Cardiac muscle cell (in vitro differentiated cells and primary cell): ENCODE measurements at places on chromosomes 4 and X. TPM values are rescaled to one million over a fixed set of nuclear protein-coding genes. Genes with fewer than 3 reads are reported as not detected.

DNA sequence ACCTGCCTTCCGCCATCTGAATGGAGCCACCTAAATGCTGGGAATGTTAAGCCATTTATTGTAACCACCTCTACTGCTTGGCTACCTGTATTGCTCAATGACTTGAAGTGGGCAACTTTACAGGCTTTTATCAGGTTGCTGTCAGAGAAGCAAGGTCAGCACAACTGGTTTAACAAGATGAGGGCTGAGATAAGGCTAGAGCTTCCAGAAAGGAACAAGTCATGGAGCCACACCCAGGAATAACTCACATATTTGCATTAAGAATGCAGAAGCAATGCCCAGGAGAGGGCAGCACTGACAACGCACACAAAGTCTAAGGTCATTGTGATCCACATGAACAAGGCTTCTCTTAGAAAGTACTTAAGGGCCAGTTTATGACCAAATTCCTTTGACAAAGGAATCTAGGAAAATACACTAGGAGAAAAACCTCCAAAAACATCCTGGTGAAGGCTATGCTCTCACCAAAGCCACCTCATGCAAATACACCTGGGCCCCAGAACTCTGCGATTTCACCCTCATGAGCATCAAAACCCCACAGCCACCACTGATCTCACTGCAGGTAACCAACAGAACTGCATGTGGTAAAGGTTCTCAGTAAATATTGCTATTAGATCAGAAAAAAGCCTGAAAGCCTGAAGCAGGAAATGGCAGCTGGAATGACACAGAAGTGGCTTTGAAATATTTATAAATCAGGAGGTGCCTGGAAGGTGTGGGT is 15.0 kb upstream of the STS start:
- DNase-seq, result peak; percentile 66

GRCh38 chrX:39955625-39956024 is 142.1 kb downstream of the BCOR start:
- DNase-seq, result no peak

- DNase-seq, result no peak
These were observed 68.8 kb downstream of the NPY1R start for GRCh38 chr4:163263606-163264005.

DNA sequence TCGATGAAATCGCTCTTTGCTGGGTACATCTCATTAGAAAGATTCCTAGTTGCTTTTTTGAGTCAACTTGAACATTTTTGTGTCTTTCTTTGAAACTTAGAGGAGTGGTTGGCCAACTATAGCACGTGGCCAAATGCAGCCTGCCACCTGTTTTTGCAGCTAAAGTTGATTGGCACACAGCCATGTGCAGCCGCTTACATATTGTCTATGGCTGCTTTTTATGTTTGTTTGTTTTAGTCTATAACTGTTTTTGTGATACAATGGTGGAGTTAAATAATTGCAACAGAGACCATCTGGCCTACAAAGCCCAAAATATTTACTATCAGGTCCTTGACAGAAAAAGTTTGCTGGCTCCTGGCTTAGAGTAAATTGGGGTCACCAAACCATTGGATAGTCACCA is 86.3 kb downstream of the CLCN4 start:
- DNase-seq, result no peak

- DNase-seq, result no peak
These were observed 759.0 kb downstream of the ADGRL3 start for GRCh38 chr4:61959087-61959486.

- no peak for DNase-seq
These were observed 4.0 kb downstream of the LONRF3 start for GRCh38 chrX:118978451-118978850.

DNA sequence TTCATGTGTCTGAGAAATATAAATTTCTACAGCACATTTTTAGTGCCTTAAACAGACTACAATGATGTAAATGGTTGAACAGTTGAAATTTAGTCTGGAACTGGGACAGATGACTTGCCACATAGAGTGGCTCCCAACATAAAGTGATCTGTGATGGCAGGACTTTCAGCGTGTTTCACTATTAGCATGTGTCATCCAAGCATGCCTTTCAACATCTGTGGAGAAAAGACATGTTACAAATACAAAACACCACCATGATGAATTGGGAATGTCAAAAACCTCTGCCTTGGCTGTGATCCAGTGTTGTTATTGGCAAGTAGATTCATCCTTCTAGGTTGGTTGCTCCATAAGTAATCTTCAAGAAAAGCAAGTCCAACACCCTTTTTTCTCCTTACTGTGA is 348.7 kb downstream of the MAPK10 start:
- DNase-seq, result peak; percentile 94

DNA sequence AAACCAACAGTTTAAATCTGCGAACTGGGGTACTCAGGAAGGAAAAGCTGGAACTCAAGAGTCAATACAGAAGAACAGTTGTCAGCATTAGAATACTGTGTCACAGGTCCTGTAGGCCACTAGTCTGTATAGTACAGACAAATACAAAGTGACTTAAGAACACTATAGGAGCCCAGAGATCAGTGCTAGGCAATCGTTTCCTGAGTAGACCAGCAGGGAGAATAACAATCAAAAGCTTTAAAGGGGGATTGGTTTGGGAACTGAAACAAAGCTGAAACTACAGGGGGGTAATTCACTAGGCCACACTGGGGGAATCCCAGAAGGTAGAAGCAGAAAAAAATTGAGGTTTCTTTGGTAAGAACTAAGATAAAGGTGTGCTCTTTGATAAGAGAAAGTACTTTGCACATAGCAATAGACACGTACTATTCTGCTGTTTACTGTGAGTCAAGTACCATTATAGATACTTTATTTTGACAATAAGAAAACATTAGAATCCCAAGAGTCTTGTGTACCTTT is 339.7 kb downstream of the PCDH19 start:
- DNase-seq, result no peak

DNA sequence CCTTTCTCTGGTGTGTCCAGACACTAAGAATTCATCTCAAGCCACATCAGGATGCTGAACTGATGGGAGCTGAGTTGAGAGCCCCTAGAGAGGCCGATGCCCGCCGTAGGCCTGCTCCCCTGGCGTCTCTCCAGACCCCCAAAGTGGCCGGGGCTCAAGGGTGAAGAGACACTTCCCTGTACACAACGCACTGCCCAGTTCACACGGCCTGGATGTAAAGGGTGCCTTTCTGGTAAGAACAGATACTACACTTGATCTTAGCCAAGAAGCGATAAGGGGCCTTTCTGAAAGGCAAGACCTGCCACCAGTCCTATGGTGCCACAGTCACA is 5.1 kb upstream of the TREX2 start:
- DNase-seq, result no peak

GRCh38 chr4:142278663-142279062 is 567.4 kb downstream of the INPP4B start:
- DNase-seq, result no peak

Gene NIPAL1
- 2.1 and 5.5 TPM in 2 replicates for polyA plus RNA-seq

DNA sequence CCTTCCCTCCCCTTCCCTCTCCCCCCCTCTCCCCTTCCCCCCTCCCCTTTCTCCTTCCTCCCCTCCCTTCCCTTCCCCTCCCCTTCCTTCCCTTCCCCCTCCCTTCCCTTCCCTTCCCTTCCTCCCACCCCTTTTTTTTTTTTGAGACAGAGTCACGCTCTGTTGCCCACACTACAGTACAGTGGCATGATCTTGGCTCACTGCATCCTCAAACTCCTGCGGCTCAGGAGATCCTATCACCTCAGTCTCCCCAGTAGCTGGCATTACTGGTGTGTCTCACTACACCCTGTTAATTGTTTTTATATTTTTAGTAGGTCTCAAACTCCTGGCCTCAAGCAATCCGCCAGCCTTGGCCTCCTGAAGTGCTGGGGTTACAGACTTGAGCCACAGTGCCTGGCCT is 66.6 kb downstream of the TBC1D9 start:
- DNase-seq, result no peak

- no peak for DNase-seq
These were observed 374.5 kb upstream of the FMR1 start for GRCh38 chrX:147537172-147537571.

- DNase-seq, result no peak
These were observed 31.4 kb downstream of the OTOP1 start for GRCh38 chr4:4195354-4195753.
